Thoracic aorta (tissue), 2 donors: ENCODE measurements at places on chromosomes 7 and 10.

- DNase-seq, result no peak
Observed at GRCh38 chr7:35707422-35707821, 12.5 kb upstream of the HERPUD2 start.

GRCh38 chr7:20441991-20442441 lies 111.3 kb downstream of the ITGB8 start:
- no peak for DNase-seq

GRCh38 chr7:55022002-55022985 lies 3.5 kb downstream of the EGFR start:
- DNase-seq, result no peak

DNA sequence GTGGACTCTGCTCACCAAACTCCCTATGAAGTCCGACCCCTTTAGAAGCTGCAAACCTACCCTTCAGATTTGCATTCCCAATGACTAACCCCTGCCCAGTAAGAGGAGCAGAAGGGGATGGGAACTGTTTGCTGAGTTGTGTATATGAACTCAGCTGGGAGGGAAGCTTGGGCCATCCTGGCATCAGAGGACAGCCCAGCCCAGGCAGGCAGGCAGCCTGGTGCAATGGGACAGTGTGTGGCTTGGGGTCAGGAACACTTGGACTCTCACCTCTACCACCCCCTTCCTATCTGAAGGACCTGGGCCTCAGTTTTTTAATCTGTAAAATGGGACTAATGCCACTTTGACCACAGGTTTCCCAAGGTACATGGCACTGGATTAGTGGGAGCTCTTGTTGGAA lies 147.4 kb upstream of the GPR26 start:
- DNase-seq, result no peak

DNA sequence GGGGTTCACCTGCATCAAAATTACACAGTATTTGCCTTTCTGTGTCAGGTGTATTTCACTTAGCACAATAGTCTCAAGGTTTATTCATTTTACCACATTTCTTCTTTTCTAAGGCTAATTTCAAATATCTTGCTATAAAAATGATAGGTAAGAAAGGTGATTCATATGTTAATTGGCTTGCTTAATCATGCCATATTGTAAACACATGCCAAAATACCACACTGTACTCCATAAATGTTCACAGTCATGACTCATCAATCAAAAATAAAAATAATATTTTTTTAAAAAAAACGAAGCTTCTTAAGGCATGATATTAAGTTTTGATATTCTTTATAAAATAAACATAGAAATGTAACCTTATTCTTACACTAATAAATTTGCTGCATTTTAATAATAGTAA lies 947.1 kb downstream of the GRM8 start:
- no peak for DNase-seq

DNA sequence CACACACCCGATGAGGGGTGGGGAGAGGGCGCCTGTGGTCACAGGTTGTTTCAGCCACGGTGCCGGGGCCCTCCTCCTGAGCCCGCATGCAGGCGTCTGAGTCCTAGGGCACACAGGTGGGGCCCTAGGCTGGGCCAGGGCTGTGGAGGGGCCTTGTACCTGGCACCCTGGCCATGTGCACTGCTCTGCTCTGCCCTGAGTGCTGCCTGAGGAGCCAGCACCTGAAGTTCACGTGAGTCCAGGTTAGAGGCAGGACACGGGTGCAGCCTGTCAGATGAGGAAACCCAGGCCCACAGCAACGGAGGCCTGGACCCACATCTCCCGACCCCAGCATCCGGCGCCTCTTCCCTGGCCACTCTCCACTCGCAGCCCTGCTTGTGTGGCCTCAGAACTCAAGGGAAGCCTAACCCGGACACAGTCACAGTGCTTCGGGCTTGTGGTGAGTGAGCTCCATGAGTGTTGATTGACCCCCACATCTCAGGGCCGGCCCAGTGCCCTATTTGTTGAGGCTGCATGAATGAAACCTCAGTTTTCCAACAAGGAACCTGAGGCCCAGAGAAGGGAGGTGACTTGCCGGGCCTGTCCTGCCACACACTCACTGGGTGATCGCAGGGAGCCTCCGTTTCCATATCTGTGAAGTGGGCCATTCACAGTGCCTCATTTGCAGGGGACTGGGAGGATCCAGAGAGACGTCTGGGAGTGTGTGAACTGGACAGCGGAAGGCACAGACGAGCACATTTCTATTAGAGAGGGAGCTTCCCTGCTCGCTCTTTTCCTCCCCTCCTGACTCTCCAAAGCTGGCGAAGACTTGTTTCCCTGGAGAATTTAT lies 39.6 kb downstream of the PPIF start:
- DNase-seq, result peak; percentile 2

DNA sequence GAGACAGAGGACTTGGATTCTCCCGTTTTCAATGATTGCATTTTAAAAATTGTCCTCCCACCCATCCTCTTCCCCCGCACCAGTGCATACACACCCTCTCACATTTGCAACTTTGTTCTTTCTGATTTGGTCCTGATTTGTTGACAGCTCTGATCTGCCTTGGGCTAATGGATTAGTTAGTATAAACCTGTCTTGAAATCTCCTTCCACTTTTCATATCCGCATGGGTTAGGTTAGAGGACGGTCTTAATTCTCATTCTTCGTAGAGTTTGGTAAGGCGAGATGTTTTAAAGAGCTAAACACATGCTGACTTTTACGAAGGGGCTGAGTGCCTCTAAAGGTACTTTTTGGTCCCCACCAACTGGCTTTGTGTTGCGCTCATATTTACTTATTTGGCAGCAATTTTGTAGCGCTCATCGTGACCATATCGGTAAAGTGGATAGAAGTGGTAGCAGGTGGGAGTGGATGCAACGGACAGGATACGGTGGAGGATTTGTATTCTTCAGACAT lies 1.1 kb downstream of the AHR start:
- DNase-seq, result no peak
